Activated T-helper 9 cell treated with anti-CD3 and anti-CD28 coated beads, Interleukin-2, amount 50 U/mL, for 16 hours (primary cell): ENCODE measurements at places on chromosomes 3 and 15.

- no peak for DNase-seq
Measured at GRCh38 chr15:22884344-22884743, 45.9 kb downstream of the NIPA2 start.

- no peak for DNase-seq
Measured at GRCh38 chr3:115341208-115341607, 194.1 kb upstream of the ZBTB20 start.

GRCh38 chr3:167777356-167777755 lies 41.8 kb downstream of the SERPINI1 start:
- DNase-seq = no peak

GRCh38 chr3:196641333-196642054 lies 2.0 kb downstream of the NRROS start:
- DNase-seq = peak; percentile 54

- no peak for DNase-seq
Measured at GRCh38 chr3:23830869-23831484, 25.2 kb downstream of the UBE2E1 start.

DNA sequence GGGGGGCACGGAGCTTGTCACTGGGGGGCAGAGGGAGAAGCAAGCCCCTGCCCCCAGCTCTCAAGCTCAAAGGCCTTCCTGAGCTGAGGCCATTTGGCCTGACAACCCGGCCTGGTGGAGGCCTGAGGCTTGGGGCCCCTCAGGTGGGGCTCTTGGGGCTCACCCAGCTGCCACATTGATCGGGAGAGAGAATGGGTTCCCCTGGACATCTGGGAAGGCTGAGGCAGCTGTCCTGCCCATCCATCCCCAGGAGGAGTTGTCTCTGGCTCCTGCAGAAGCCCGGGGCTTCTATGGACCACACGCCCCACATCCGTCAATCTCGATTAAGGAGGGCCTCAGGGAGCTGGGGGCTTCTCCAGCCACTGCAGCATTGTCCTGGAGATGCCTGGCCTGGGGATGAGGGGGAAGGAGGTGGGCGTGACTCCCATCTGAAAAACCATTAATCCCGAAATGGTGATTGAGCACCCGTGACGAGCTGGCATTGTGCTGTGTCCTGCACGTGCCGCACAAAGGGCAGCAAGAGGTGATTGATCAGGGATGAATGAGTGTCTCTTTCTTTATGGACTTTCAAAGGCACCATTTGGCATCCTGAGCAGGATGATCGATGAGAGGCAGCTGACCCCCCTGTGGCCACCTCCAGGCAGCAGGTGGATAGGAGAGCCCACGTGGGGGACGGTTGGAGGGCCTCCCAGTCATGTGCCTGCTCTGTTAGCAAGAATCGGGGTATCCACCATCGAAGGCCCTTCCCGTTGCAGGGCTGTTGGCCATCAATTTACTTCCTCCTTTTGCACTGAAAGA lies 17.2 kb upstream of the CRABP1 start:
- no peak for DNase-seq

DNA sequence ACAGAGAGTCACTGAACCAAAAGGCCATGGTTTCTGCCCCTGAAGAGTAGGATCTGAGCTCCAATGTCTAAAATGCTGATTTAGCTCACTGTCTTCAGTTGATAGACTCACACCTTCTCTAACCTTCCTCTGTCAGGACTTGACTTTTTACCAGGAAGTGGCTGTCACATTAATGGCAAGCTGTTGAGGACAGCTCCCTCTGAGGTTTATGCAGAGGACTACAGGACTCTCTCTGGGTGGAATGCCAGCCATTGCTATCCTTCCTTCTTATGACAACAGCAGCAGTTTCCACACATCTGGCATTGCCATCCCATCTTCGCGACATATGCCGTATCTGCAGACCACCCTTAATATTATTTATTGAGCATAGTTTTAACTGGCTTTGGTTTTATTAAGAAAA lies 103.8 kb upstream of the PRICKLE2 start:
- no peak for DNase-seq

DNA sequence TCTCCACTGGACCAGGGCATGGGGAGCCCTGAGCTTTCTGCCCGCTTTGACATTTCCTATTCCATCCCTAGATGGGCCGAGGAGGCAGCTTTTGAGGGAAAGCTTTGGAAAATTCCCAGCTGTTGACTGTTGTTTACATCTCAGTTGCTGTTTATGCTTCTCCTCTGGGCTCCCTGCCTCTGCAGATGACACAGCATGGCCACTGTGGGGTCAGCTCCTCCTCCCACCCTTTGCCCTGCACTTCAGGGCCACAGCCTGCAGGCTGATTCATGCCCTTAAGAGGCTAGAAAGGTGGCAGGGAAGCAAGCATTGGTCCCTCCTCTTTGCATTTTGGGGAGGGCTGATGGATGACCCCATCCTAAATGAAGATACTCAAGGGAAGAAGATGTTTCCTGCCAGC lies 8.5 kb upstream of the CTXND1 start:
- DNase-seq = no peak

- no peak for DNase-seq
Measured at GRCh38 chr3:133831966-133832801, 26.6 kb downstream of the SRPRB start.

DNA sequence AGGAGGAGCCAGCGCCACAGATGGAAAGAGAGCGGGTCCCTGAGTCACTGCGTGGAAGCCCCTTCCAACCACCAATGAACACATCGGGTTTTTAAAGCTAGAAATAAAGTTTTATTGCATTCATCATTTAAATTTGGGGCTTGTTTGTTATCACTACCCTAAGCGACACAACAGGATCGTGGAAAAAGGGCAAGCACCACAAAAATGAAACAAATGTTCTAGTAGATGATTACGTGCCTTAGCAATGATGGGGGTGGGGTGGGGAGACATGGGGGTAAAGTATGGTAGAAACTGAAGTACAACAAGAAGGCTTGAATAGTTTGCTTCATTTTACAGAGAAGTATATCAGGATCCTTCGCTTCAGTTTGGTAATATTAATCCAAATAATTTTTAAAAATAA lies 221.6 kb upstream of the ATP10A start:
- DNase-seq = no peak

DNA sequence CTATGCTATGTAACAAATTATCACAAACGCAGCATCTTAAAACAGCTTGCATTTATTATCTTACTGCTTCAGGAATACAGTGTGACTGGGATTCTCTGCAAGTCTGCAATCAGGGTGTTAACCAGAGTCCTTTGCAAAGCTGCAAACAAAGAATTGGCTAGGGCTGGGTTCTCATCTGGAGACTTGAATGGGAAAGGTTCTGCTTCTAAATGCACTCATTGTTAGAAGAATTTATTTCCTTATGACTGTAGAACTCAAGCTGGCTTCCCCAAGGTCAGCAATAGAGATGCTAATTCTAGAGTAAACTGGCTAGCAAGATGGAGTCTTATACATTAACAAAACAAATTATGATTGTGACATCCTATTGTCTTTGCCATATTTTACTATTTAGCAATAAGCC lies 673.7 kb downstream of the DIPK2A start:
- DNase-seq = no peak

- no peak for DNase-seq
Measured at GRCh38 chr3:52518723-52519444, 14.8 kb downstream of the NT5DC2 start.

- DNase-seq = no peak
Measured at GRCh38 chr3:63670544-63670943, 18.1 kb downstream of the SNTN start.

GRCh38 chr3:127258733-127259132 lies 29.1 kb downstream of the PRR20G start:
- no peak for DNase-seq

DNA sequence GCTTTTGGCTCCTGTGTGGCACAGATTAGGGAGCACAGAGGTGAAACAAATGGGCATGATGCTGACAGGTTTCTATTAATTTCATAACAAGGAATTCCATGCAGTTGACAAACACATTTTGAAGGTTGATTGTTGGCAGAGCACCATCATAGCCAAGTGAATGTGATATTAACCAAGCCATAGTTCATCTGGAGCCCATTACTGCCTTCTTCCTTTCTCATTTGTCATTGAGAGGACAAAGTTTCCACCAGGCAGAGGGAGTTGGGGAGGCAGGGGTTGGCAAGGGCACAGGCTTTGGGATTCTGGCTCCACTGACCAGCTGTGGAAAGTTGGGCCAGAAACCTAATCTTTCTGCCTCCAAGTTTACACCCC lies 325.2 kb downstream of the MFSD1 start:
- DNase-seq = no peak

- no peak for DNase-seq
Measured at GRCh38 chr3:156628836-156629618, 45.4 kb upstream of the TIPARP start.

DNA sequence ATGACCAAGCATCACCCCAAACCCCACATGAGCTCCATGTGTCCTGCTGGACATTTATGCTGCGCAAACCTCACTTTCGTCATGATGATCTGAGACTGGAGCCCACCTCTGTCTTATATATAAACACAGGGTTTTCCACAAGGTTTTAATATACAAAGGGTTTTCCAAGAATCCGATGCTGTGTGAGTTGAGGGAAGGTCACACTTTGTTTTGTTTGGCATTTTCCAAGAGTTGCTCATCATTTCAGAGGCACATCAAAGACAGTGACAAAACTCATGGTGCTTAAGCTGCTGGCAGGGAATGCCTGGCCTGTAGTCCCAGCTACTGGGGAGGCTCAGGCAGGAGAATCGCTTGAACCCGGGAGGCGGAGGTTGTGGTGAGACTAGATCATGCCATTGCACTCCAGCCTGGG lies 20.0 kb downstream of the EFCC1 start:
- no peak for DNase-seq

DNA sequence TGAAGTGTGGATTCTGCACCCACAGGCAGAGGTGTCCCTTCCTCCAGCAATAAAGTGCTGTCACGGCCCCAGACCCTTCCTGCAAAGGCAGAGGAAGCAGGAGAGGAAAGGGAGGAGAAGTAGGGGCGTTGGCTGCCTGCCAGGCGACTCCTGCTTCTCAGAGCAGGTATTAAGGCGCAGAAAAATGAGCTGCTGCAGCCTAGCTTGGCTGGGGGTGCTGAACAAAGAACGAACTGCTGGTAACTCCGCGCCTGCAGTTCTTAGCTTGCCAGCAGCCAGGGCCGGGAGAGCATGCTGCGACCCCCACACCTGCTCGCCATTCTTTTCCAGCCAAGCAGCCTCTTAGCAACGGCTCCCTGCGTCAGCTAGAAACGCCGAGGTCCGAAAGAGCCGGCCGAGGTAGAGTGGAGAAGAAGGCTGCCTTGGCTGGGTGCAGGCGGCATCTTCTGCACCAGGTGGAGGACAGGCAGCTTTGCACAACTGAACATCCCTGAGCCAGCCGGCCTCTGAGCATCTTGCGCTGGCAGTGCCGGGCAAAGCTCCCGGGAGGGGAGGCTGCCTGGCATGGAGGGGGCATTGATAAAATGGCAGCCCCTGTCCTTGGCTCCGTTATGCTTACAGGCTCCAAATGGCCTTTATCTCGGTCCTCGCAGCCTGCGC lies 296.0 kb downstream of the MEX3B start:
- no peak for DNase-seq

GRCh38 chr3:49801160-49801559 lies 1.5 kb upstream of the CDHR4 start:
- DNase-seq = no peak

- no peak for DNase-seq
Measured at GRCh38 chr15:63185206-63185605, 4.2 kb upstream of the RAB8B start.

DNA sequence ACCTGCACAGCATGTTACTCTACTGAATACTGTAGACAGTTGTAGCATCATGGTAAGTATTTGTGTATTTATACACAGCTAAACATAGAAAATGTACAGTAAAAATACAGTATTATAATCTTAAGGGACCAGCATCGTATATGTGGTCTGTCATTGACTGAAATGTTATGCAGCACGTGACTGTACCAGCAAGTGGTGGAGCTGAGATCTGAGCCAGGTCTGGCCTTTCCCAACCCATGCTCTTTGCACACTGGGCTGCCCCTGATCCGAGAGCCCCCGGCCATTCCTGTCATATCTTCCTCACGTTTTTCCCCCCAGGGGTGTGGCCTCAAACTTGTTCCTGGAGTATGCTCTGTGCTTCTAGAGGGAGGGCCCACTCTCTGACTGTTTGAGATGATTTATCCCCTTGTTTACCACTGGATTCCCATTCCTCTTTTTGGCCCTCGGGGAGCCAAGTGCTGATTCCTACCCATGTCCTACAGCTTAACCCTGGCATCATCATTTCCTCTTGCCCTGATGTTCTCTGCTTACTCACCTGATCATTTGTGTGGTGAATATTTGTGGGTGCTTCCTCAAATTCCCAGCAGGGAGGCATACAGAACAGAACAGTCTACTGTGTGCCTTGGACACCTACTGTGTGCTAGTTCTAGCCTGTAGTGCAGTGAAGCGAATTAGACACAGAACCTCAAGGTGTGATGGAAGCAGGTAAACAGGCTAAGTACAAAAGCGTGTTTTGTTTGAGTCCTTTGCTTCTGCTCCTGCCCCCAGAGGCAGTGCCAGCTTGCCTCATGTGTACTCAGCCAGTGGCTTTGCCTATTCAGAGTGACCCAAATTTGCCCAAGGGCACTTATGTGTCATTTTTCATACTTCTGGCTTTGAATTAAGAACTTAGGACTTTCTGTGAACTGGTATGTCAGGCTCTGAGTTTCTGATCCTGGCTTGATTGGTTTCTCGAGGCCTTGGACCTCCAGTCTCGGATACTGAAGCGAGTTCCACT lies 21.0 kb downstream of the CSRNP1 start:
- no peak for DNase-seq

- no peak for DNase-seq
Measured at GRCh38 chr3:15151166-15151565, 52.2 kb upstream of the RBSN start.

- no peak for DNase-seq
Measured at GRCh38 chr3:125416235-125416634, 41.1 kb upstream of the ZNF148 start.

GRCh38 chr3:147518465-147518864 lies 109.3 kb downstream of the ZIC1 start:
- DNase-seq = no peak

- DNase-seq = no peak
Measured at GRCh38 chr15:51816611-51817010, 12.8 kb upstream of the TMOD3 start.

DNA sequence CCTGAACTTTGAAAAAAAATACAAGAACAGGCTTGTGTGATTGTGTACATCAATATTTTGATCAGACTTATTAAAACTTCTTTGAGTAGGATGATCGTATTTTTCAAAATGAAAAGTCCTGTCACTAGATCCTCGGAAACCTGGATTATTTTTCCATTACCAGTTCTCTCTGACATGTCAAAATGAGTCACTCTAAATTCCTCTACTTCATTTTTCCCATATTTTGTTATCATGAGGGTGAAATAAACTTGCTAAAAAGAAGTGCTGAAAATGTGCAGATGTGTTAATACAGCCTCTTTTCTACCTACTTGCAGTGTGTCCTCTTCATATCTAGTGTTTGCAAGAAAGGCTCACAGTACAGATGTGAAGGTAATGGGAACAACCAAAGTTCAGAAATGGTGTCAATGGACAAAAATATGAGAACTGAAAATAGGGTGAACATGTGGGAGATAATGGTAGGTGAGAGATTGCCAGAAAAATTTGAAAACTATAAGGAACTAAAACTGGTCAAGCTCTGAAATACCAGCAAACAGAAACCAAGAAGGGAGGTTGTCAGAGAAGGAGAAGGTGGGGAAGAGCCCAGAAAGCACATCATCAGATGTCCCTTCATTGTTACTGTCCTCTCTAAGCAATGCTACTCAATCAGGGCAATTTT lies 108.2 kb downstream of the EOMES start:
- DNase-seq = no peak

- no peak for DNase-seq
Measured at GRCh38 chr15:34942363-34942762, 27.2 kb downstream of the AQR start.

GRCh38 chr3:124797426-124797945 lies 67.2 kb downstream of the UMPS start:
- no peak for DNase-seq
